ENCODE measurements at places on chromosomes 3 and 15.

- peak overlapping the region; percentile 72 for H3K4me3 ChIP-seq
These were observed 238.7 kb upstream of the P2RY1 start for GRCh38 chr3:152595975-152596821.

- peaks cover 11% of the 10 kb centered on the region for H3K36me3 ChIP-seq
- DNase-seq: no peak
- H3K27ac ChIP-seq: no peak overlapping the region
- H3K4me1 ChIP-seq: peaks cover 52% of the 10 kb centered on the region
These were observed 65.8 kb upstream of the LEKR1 start for GRCh38 chr3:156760333-156760732.

DNA sequence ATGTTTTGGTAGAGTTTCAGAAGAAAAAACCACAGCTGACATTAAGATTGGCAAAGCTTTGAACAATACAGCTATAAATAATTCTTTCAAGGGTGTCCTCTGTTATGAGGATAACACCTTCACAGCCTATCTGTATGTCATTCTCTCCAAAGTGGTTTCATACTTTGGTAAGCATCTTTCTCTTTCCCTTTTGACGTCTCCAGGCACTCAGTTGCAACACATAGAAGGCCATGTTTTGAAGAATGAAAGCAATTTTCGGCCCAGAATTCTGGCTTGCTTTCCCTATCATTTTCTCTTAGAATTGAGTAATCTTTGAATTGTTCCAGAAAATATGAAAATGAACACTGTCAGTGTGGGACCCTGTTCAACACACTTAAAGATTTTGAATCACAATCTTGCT lies 200.0 kb upstream of the CBLB start:
- H3K4me3 ChIP-seq: no peak overlapping the region
- no peaks in the 10 kb centered on the region for H3K4me1 ChIP-seq
- no peak for DNase-seq

- no peak overlapping the region for H3K27ac ChIP-seq
- H3K36me3 ChIP-seq: no peaks in the 10 kb centered on the region
- no peak for DNase-seq
- H3K4me3 ChIP-seq: no peak overlapping the region
- no peaks in the 10 kb centered on the region for H3K4me1 ChIP-seq
- H3K27me3 ChIP-seq: peaks cover 7% of the 10 kb centered on the region
These were observed 135.0 kb upstream of the UBE2E2 start for GRCh38 chr3:23068016-23068728.

DNA sequence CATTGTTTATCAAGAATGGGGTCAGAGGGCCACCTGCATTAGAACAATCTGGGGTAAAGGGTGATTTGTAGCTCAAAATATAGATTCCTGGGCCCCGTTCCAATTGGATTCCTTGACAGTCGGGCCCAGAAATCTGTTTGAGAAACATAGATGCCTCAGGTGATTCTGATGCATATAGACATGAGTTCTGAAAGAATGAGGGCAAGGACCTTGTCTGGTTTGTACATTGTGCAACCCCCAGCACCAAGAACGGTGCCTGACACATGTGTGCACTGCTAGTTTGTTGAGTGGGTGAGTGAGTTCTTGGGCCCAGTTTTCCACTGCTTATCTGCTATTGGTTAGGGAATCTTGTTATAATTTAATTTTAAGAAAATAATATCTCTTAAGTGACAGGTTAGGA lies 16.6 kb downstream of the CRYBG3 start:
- H3K4me1 ChIP-seq: peaks cover 14% of the 10 kb centered on the region
- DNase-seq: no peak

DNA sequence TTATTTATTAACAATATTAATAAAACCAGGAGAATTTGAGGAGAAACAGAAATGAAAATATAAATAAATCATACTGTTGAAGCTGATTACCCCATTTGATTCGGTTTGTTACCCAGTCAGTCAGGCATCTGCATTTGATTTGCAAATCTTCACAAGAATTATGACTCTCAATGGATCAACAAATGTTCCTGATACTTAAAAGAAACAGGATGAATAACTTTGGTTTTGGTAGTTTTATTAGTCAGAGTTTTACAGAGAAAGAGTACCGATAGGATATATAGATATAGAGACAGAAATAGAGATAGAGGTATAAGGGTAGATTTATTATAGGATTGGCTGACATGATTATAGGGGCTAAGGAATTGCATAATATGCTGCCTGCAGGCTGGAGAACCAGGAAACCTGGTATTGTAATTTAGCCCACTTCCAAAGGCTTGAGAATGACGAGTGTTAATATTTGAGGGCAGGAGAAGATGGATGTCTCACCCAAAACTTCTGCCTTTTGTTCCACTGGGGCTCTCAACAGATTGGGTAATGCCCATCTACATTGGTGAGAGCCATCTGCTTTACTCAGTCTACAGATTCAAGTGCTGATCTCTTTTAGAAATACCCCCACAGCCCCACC lies 241.6 kb upstream of the COL8A1 start:
- H3K36me3 ChIP-seq: peaks cover 31% of the 10 kb centered on the region
- peak overlapping the region; percentile 78 for H3K27ac ChIP-seq
- no peaks in the 10 kb centered on the region for H3K27me3 ChIP-seq
- DNase-seq: peak; percentile 56
- peak overlapping the region; percentile 47 for H3K4me3 ChIP-seq

DNA sequence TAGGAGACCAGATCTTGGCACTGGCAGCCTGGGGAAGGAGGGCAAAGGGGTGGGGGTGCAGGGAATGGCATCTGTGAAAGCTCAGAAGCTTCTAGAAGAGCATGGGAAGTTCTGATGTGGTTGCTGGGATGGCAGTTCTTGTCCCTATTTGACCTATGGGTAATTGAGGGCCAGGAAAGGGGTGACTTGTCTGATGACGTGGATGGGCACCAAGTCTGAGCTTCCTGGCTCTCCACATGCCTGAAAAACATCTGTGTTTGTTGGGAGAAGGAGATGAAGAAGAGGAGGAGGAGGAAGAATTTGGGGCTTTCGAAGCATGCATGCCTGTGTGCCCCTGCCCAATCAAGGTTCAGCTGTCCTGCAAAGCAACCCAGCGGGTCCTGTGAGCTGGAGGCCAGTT lies 158.8 kb downstream of the SMAD6 start:
- peaks cover 7% of the 10 kb centered on the region for H3K27me3 ChIP-seq
- no peak for DNase-seq
- no peak overlapping the region for H3K27ac ChIP-seq
- H3K4me1 ChIP-seq: peaks cover 53% of the 10 kb centered on the region

GRCh38 chr3:151182349-151183079 lies 20.5 kb downstream of the GPR171 start:
- no peaks in the 10 kb centered on the region for H3K27me3 ChIP-seq
- peaks cover 6% of the 10 kb centered on the region for H3K4me1 ChIP-seq
- no peak for DNase-seq
- no peak overlapping the region for H3K4me3 ChIP-seq

DNA sequence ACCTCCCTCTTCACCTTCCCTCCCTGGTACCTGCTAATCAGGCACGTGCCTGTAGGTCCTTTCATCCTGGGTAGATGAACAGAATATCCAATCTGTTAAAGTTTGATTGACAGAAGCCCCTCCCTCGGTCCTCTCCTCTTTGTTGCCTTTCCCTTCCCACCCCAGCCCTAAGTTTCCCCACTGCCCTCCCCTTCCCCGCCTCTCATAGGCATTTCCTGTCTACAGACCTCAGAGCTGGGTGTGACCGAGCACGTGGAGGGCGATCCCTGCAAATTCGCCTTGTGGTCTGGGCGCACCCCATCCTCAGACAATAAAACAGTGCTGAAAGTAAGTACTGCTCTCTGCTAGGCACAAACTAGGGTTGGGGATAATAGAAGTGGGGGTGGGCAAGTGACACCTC lies 239.2 kb upstream of the UMPS start:
- H3K27me3 ChIP-seq: peaks cover 6% of the 10 kb centered on the region
- no peak overlapping the region for H3K27ac ChIP-seq
- no peaks in the 10 kb centered on the region for H3K4me1 ChIP-seq
- DNase-seq: no peak
- H3K36me3 ChIP-seq: no peaks in the 10 kb centered on the region

DNA sequence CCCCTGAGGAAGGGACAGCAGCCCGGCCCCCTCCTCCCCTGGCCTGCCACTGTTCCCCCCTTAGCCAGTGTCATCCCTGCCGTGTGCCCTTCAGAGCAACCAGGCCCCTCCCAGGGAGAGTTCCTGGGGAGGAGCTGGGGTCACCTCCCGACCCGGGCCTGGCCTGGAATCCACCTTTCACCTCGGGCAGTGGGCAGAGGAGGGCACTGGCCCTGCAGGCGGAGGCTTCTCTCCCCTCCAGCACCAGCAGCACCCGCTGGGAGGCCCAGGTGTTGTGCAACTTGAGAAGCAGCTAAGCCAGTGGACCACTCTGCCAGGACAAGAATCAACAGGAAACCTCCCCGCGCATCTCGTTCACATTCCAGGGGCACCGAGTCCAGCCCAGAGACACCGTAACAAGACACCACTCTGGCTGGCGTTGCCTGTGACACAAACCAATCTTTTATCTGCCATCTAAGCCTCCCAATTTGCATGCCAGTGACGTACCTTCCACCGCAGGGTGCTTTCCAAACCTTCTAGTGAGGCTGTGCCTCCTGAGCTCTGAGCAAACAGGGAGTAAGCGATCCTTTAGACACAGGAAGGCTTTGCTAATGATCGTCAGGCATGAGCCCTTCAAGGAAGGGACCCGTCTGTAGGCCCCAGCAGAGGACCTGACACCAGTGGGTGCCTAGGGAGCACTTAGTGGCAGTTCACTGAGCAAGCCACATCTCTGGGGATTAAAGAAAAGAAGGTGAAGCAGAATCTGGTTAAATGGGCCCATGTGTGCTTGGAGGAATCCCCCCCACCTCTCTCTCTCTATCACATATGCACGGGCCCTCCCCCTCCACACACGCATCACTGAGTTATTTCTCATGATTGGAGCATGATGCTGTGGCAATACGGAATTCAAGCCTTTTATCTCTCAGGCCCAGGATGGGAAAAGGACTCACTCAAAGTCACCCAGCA lies 98.9 kb upstream of the TLE3 start:
- H3K27me3 ChIP-seq: peaks cover 29% of the 10 kb centered on the region
- DNase-seq: no peak
- peaks cover 6% of the 10 kb centered on the region for H3K36me3 ChIP-seq
- no peak overlapping the region for H3K27ac ChIP-seq

GRCh38 chr15:36944442-36944841 lies 155.9 kb downstream of the MEIS2 start:
- no peak overlapping the region for H3K27ac ChIP-seq
- no peaks in the 10 kb centered on the region for H3K27me3 ChIP-seq
- no peak overlapping the region for H3K4me3 ChIP-seq
- DNase-seq: no peak
- peaks cover 15% of the 10 kb centered on the region for H3K4me1 ChIP-seq
